ENCODE measurements at places on chromosomes 4 and X. TPM values are rescaled to one million over a fixed set of nuclear protein-coding genes. Genes with fewer than 3 reads are reported as not detected.

DNA sequence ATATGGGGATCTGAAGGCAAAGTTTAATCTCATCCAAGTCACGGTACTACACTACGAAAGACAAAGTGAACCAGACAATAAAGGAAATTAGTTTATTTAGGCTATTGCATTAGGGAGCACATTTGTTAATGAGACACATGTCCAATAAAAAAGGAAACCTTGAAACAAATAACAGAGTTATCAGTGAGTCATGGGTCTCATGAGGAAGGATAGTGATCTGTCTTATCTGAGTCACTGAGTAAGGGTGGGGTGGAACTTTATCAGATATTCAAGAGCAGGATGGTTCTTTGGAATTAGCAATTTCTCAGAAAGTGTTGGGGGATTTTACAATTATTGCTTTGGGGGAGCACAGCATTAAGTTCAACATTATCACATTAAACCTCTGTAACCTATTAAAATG is 188.9 kb upstream of the IL1RAPL1 start:
- H3K27ac ChIP-seq = no peak overlapping the region
- H3K27me3 ChIP-seq = no peaks in the 10 kb centered on the region
- no peak for DNase-seq
- H3K36me3 ChIP-seq = no peaks in the 10 kb centered on the region
- H3K4me3 ChIP-seq = no peak overlapping the region
- H3K4me1 ChIP-seq = no peaks in the 10 kb centered on the region

DNA sequence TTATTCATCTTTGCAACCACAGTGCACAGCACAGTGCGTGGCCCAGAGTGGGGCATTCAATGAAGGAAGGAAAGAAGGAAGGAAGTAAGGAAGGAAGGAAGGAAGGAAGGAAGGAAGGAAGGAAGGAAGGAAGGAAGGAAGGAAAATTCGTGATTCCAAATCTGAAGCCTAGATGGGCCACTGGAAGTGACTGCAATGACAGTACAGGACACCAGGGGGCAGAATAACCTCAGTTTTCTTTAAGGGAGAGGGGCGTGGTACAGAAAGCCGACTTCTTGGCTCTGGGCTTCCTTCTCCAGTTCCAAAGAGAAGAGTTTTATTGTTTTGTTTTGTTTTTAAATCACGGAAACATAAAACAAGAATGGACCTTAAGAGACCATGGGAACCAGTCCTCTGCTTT is 47.8 kb downstream of the APLN start:
- DNase-seq = no peak
- H3K36me3 ChIP-seq = no peaks in the 10 kb centered on the region
- no peaks in the 10 kb centered on the region for H3K27me3 ChIP-seq

DNA sequence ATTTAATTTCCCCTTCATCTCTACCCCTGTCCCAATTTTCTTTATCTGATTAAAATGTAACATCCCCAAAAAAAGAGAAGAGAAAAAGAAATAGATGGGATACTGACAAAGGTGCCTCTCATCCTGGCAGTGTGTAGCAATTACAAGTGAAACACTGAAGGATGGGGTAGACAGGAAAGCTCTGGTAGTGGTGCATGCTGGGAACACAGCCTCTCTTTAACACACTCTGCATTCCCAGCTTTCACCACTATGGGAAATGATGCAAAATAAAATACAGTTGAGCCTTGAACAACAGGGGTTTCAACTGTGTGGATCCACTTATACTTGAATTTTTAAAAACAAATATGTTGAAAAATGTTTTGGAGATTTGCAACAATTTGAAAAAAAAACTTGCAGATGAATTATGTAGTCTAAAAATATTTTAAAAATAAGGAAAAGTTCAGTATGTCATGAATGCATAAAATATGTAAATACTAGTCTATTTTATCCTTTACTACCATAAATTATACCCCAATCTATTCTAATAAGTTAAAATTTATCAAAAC is 239.2 kb upstream of the DDX53 start:
- H3K4me3 ChIP-seq = no peak overlapping the region
- DNase-seq = no peak
- no peaks in the 10 kb centered on the region for H3K4me1 ChIP-seq
- H3K27ac ChIP-seq = no peak overlapping the region
- H3K36me3 ChIP-seq = no peaks in the 10 kb centered on the region

GRCh38 chr4:181258569-181258968 is 984.6 kb upstream of the TENM3 start:
- H3K36me3 ChIP-seq = no peaks in the 10 kb centered on the region
- H3K4me3 ChIP-seq = no peak overlapping the region
- H3K27ac ChIP-seq = no peak overlapping the region
- no peaks in the 10 kb centered on the region for H3K4me1 ChIP-seq

DNA sequence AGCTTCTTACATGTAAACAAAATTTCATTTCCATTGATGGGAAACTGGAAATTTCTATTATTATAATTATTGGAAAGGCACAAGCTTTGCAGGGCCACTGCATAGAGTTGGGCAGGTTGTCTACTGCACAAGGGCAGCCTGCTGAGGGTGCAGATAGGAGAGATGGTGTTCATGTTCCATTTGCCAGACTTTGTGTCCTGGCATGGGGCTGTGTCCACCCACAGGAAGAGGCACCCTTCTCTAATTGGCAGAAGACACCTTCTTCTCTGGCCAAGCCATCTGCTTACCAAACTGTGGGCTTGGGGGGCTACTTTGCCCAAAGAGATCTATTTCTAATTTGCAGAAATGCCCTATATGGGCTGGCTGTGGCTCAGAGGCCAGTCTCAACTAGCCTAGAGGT is 140.7 kb downstream of the GATB start:
- H3K36me3 ChIP-seq = no peaks in the 10 kb centered on the region
- H3K27ac ChIP-seq = no peak overlapping the region
- no peak for DNase-seq
- no peaks in the 10 kb centered on the region for H3K27me3 ChIP-seq
- H3K4me1 ChIP-seq = peaks cover 19% of the 10 kb centered on the region

GRCh38 chrX:148069759-148070503 is 88.8 kb downstream of the FMR1NB start:
- H3K27me3 ChIP-seq = no peaks in the 10 kb centered on the region
- no peak overlapping the region for H3K4me3 ChIP-seq
- H3K4me1 ChIP-seq = no peaks in the 10 kb centered on the region
- H3K36me3 ChIP-seq = no peaks in the 10 kb centered on the region

- peaks cover 30% of the 10 kb centered on the region for H3K4me1 ChIP-seq
- no peak overlapping the region for H3K4me3 ChIP-seq
- no peaks in the 10 kb centered on the region for H3K27me3 ChIP-seq
- no peaks in the 10 kb centered on the region for H3K36me3 ChIP-seq
- no peak for DNase-seq
Measured at GRCh38 chr4:168744021-168744420, 247.2 kb downstream of the PALLD start.

- H3K4me3 ChIP-seq = peak overlapping the region; percentile 56
- H3K27me3 ChIP-seq = peaks cover 2% of the 10 kb centered on the region
- no peak for DNase-seq
- H3K4me1 ChIP-seq = no peaks in the 10 kb centered on the region
- H3K27ac ChIP-seq = no peak overlapping the region
Measured at GRCh38 chr4:186651181-186651603, 72.5 kb downstream of the FAT1 start.

- peak; percentile 55 for DNase-seq
- H3K36me3 ChIP-seq = no peaks in the 10 kb centered on the region
- H3K27me3 ChIP-seq = no peaks in the 10 kb centered on the region
- peak within 1 kb of the TSS; percentile 84 for H3K4me3 ChIP-seq
- H3K27ac ChIP-seq = peak within 1 kb of the TSS; percentile 67
- peaks cover 19% of the 10 kb centered on the region for H3K4me1 ChIP-seq
Measured at GRCh38 chr4:122921971-122922876, at the start of gene NUDT6. TSS of gene NUDT6 (minus strand) at chr4:122922597. CDS start at chr4:122922572, 25 bp downstream.

GRCh38 chr4:152946446-152946845 is 10.3 kb downstream of the FHDC1 start:
- no peak for DNase-seq
- H3K4me3 ChIP-seq = no peak overlapping the region
- H3K27ac ChIP-seq = no peak overlapping the region
- H3K27me3 ChIP-seq = no peaks in the 10 kb centered on the region
- no peaks in the 10 kb centered on the region for H3K4me1 ChIP-seq

DNA sequence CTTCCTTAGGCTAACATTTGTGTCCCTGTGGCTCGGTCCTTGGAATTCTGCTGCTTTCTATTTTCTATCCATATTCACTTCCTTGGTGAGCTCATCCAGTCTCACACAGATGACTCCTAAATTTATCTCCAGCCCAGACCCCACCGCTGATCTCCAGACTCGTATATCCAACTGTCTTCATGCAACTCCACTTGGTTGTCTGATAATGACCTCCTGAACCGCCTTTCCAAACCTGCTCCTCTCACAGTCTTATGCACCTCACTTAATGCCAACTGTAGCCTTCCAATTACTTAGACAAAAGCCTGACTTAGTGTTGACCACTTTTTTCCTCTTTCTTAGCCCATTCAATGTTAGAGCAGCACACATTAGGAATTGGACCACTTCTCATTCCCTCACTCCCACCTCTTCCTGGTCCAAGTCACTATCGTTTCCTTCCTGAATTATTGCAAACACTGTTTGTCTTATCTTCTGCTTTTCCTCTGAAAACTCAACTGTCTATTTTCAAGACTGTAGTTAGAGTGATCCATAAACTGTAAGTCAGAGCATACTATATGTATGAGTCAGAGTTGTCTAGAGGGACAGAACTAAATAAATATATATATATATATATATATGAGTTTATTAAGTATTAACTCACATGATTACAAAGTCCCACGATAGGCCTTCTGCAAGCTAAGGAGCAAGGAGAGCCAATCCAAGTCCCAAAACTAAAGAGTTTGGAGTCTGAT is 292.5 kb downstream of the UNC5C start:
- no peak overlapping the region for H3K4me3 ChIP-seq
- no peak overlapping the region for H3K27ac ChIP-seq
- no peaks in the 10 kb centered on the region for H3K4me1 ChIP-seq
- no peaks in the 10 kb centered on the region for H3K36me3 ChIP-seq
- DNase-seq = no peak

DNA sequence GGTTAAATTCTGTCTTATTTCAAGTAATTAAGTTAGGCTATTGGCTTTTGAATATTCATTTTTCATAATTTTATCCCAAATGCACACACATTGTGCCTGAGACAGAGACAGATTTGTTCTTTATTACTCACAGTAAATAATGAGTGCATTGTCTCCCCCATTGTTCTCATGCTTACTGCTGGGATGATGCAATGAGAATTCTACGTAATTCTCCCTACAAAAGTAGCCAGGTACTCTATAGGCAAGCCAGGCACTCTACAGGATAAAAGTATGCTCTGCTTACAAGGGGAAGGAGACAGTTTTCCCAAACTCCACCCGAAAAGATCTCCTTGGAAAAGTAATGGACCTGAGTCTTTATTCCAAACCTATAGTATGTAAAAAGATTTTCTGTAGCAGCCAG is 1890.7 kb upstream of the PCDH10 start:
- H3K27me3 ChIP-seq = no peaks in the 10 kb centered on the region
- H3K4me1 ChIP-seq = no peaks in the 10 kb centered on the region
- H3K4me3 ChIP-seq = no peak overlapping the region
- H3K27ac ChIP-seq = no peak overlapping the region
- DNase-seq = no peak
- H3K36me3 ChIP-seq = no peaks in the 10 kb centered on the region

GRCh38 chr4:88077911-88078524 is 70.6 kb downstream of the PKD2 start:
- no peak overlapping the region for H3K4me3 ChIP-seq
- H3K36me3 ChIP-seq = no peaks in the 10 kb centered on the region
- no peak for DNase-seq

DNA sequence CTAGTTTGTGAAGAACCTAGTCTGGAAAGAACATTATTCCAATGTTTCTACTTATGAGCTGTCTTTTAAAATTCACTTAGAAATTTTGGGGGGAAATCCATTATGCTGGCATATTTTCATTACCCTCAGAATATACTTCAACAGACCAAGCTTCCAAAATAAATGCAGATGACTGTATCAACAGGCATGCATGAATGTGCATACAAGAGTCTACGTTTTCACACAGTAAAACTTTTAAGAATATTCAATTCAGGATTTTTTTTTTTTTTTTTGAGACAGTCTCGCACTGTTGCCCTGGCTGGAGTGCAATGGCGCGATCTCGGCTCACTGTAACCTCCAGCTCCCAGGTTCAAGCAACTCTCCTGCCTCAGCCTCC is 49.7 kb downstream of the ABCG2 start:
- H3K4me1 ChIP-seq = peaks cover 9% of the 10 kb centered on the region
- H3K27ac ChIP-seq = no peak overlapping the region
- no peaks in the 10 kb centered on the region for H3K36me3 ChIP-seq
- no peak overlapping the region for H3K4me3 ChIP-seq
- no peak for DNase-seq

DNA sequence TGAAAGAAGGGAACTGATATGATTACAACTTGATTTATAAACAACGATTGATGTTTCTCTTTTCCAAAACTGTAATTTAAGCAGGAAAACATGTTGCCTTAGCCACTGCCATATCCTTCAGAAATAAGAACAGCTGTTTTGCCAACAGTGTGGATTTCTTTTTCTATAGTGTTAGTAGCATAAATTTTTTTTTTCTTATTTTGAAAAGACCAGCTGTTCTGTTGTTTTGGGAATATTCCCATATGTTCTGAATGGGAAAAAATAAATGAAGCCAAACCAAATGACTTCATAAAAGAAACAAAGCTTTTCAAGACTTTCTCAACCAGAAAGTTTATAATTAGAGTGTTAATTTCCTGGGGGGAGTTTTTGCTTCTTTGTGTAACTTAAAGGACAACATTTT is 83.9 kb upstream of the ARHGAP24 start:
- no peaks in the 10 kb centered on the region for H3K27me3 ChIP-seq
- H3K4me1 ChIP-seq = no peaks in the 10 kb centered on the region
- H3K27ac ChIP-seq = no peak overlapping the region
- no peaks in the 10 kb centered on the region for H3K36me3 ChIP-seq
- no peak for DNase-seq

DNA sequence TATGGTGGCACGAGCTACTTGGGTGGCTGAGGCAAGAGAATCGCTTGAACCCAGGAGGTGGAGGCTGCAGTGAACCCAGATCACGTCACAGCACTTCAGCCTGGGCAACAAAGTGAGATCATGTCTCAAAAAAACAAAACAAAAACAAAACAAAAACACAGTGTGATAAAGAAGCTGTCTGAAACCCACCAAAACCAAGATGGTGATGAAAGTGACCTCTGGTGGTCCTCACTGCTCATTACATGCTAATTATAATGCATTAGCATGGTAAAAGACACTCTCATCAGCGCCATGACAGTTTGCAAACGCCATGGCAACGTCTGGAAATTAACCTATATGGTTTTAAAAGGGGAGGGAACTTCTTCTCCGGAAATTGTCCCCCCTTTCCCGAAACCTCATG is 29.4 kb upstream of the OPHN1 start:
- H3K27ac ChIP-seq = no peak overlapping the region
- no peaks in the 10 kb centered on the region for H3K36me3 ChIP-seq
- no peaks in the 10 kb centered on the region for H3K27me3 ChIP-seq
- H3K4me1 ChIP-seq = no peaks in the 10 kb centered on the region

The SH3RF1 gene
- total RNA-seq = 33.4 TPM

The VSIG1 gene
- not detected for total RNA-seq

The MAGEA11 gene
- not detected for total RNA-seq

The SGCB gene
- 82.4 TPM for total RNA-seq

The DCLK2 gene
- total RNA-seq = 1.7 TPM

The TLR2 gene
- total RNA-seq = 3.7 TPM

The ZCCHC18 gene
- total RNA-seq = not detected

The SHOX gene
- total RNA-seq = not detected

All from psoas muscle (tissue), 8 donors.